NCI-H460 (cell line): ENCODE measurements at places on chromosomes 16 and 17.

- no peak for DNase-seq
Observed at GRCh38 chr17:36975922-36976515, 27.3 kb downstream of the AATF start.

- DNase-seq = peak; percentile 51
Observed at GRCh38 chr17:48908853-48909394, 717 bp downstream of the UBE2Z start.

- DNase-seq = no peak
Observed at GRCh38 chr17:83074486-83075223, 4.8 kb upstream of the METRNL start.

DNA sequence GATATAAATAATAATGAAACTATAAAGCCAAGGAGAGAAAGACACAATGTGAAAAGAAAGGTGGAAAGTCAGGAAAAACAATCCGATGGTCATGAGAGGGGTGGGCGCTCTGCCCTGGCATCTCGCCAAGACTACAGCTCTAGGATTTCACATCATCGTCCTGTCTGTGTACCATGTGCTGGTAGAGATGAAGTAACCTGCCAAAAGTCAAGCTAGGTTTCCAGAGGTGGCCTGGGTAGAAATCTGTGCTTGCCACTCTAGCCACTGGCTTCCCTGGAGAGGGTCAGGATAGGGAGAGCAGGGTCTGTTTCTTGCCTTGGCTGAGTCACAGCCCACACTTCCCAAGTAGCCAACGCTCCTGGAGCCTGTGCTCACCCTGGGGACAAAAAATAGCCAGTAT, 31.0 kb upstream of the TRAP1 start:
- no peak for DNase-seq

- DNase-seq = no peak
Observed at GRCh38 chr16:4839942-4840341, 7.1 kb downstream of the GLYR1 start.

- DNase-seq = no peak
Observed at GRCh38 chr17:78027121-78027520, 68.6 kb downstream of the TNRC6C start.

- peak; percentile 32 for DNase-seq
Observed at GRCh38 chr17:19003543-19004420, 782 bp downstream of the FAM83G start.
